ENCODE measurements at places on chromosomes 2 and 18.

DNA sequence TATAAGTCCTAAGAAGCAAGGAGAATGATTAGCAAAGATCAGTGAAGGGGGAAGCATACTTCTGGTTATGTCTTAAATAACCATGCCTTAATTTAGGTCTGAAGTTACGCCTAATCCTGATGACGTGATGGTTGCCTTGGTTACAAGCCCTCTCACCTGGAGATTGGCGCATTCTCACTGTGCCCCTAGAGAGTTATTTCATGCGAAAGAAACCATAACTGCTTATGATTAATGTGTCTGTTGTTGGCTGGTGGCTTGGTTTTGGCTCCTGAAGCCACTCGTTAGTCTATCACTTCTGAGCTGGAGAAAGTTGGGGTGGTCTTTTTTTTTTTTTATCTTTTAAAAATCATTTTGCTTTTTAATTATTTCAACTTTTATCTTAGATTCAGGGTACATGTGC lies 47.0 kb downstream of the TNFRSF11A start:
- peaks cover 66% of the 10 kb centered on the region for H3K4me1 ChIP-seq
- no peak overlapping the region for H3K27ac ChIP-seq
- H3K4me3 ChIP-seq, result no peak overlapping the region

DNA sequence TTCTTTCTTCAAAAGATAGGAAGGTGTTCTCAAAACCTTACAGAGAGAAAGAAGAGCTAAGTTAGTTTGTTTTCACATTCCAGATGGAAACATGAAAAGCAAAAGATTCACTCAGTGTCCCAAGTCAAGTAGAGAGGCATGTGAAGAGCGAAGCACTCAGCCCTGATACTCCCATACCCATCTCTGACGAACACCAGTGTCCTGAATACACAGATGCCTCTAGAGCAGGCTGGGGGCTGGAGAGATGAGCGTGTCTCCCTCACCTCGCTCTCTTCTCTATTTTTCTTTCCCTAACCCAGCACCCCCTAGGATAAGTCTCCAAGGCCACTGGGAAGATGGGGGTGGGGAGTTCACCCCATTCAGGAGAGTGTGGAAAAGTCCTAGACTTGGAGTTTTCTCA lies 227.8 kb downstream of the TMEM163 start:
- no peaks in the 10 kb centered on the region for H3K4me1 ChIP-seq
- peaks cover 7% of the 10 kb centered on the region for H3K27me3 ChIP-seq
- no peak overlapping the region for H3K4me3 ChIP-seq
- no peak overlapping the region for H3K27ac ChIP-seq
- no peaks in the 10 kb centered on the region for H3K36me3 ChIP-seq

DNA sequence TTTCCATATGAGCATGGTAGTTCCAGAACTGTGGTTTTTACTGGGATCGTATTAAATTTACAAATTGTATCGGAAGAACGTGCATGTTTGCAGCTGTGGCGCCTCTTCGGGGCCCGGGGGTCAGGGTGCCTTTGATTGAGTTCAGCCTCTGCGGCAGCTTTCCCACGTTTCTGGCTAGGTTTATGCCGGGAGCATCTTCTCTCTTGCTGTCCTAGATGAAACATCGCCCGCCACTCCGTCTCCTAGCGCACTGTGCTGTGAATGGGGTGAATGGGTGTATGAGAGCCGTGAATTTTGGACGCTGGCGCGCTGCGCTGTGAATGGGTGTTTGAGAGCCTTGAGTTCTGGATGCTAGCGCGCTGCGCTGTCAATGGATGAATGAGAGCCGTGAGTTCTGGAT lies 12.3 kb downstream of the PDCD1 start:
- H3K27ac ChIP-seq, result peak overlapping the region; percentile 90
- H3K27me3 ChIP-seq, result no peaks in the 10 kb centered on the region

DNA sequence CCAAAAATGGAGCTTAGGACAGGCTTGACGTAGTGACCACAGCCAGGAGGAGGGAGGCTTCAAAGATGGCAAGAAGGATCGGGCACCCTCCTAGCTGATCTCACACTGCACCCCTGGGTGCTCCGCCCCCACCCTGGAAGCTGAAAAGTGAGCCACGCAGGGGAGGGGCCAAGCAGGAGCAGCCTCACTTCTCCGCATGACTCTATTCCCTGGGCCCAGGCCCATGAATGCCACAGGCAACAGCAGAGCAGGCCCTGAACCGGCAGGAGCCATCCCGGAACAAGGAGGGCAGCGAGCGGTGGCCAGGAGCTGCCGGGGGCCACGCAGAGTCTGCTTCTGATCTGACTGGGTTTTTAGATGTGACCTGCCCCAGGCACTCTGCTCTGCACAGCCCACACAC lies 30.0 kb downstream of the BIN1 start:
- H3K27me3 ChIP-seq, result no peaks in the 10 kb centered on the region
- no peak overlapping the region for H3K27ac ChIP-seq
- peaks cover 37% of the 10 kb centered on the region for H3K4me1 ChIP-seq
- peaks cover 10% of the 10 kb centered on the region for H3K36me3 ChIP-seq

GRCh38 chr2:135132314-135132713 lies 80.2 kb downstream of the RAB3GAP1 start:
- H3K4me3 ChIP-seq, result no peak overlapping the region
- no peak overlapping the region for H3K27ac ChIP-seq
- H3K27me3 ChIP-seq, result no peaks in the 10 kb centered on the region
- peaks cover 71% of the 10 kb centered on the region for H3K36me3 ChIP-seq
- H3K4me1 ChIP-seq, result peaks cover 6% of the 10 kb centered on the region

DNA sequence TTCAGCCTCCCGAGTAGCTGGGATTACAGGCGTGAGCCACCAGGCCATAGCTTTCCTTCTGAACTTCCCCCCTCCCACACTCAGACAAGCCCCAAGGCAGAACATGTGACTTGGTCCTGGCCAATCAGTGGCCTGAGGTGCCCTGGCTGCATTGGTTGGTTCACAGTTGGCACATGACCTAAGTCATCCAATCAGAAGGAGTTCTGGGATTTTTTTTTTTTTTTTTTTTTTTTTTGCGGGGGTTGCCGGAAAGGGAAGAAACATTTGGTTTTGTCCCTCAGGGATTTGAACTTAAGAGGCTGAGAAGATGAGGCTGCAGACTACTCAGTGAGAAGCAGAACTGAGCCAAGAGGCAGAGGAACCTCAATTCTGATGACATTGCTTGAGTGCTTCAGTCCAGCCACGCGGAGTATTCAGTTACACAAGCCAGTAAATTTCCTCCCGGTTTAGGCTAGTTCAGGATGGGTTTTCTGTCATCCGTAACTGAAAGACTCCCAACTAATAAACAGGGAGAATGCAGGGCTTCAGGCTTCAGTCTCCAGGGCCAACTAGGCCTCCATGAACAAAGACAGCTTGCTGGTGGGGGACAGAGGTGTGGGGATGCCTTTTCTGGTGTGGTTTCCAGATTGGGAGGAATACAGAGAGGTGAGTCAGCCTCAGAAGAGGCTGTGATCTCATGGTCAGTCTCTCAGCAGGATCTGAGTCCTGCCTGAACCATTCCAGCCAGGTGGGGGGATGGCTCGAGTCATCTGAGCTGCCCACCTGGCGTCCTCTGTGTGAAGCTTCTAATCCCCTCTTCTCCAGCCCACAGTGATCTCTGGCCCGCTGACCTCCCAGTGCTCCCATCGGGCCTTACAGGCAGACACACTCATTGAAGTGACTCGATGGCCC lies 9.2 kb downstream of the PTMA start:
- H3K36me3 ChIP-seq, result peaks cover 23% of the 10 kb centered on the region
- no peak for DNase-seq
- no peaks in the 10 kb centered on the region for H3K27me3 ChIP-seq

DNA sequence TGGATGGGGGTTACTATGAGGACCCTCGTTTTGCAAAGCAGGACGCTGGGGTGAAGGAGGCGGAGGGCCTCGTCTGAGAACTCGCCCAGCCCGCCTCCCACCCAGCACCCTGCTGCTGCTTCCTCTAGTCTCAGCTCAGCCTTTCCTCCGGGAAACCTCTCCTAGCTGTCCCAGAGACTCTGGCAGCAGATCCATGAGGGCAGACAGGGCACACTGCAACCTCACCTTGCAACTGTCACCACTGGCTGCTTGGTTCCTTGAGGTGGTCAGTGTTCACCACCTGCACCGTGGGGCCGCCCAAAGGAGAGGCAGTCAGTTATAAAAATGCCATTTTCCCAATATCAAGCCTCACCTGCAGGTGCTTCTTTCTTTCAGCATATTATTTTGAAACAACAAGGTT lies 45.6 kb downstream of the PARD6G start:
- H3K36me3 ChIP-seq, result no peaks in the 10 kb centered on the region
- H3K4me1 ChIP-seq, result peaks cover 25% of the 10 kb centered on the region
- DNase-seq, result no peak
- H3K4me3 ChIP-seq, result no peak overlapping the region
- H3K27ac ChIP-seq, result no peak overlapping the region

DNA sequence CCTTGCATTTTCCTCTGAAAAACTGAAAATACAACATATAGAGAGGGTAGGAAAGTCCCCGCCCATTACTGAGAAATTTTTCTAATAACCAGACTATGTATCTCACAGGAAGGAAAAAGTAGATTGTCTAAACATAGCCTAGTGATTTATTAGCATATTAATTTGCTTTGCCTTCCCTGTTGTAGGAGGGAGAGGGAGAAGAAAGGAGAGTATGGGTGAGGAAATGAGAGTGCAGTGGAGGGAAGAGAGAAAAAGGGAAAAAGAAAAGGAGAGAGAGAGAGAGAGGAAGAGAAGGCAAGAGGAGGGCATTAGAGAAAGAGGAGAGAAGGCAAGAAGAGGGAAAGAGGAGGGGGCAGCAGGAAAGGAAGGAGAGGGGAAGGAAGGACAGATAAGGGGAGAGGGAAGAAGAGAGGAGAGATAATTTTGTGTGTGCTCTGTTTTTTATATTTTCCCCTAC lies 3.6 kb upstream of the KYNU start:
- H3K4me3 ChIP-seq, result no peak overlapping the region
- no peak overlapping the region for H3K27ac ChIP-seq
- DNase-seq, result no peak
- H3K36me3 ChIP-seq, result no peaks in the 10 kb centered on the region
- H3K27me3 ChIP-seq, result no peaks in the 10 kb centered on the region

DNA sequence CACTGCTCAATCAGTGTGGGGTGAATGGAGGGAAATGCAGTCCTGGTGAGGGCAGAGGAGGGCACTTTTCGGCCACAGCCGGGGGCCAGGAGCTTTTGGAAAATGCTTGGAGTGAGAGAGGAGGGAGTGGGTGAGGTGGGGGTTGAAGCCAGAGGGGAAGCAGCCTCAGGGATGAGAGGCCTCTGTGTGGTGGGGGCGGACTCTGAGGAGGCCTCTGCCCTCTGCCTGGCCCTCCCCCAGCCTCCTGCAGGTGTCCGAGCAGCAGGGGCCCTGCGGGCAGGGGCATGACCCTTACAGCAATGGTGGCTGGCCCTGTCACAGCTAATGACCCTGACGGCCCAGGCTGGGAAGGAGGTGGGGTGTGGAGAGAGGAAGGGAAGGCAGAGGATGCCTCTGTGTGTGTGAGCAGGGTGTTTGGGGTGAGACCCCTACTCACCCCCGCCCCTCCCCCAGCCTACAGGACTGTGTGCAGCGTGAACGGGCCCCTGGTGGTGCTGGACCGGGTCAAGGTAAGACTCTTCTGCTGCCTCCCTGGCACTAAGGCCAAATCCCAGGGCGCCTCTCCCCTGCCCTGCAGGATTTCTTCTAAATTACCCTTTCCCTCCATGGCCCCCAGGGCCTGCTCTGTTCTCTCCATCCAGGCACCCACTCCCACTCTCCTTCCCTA lies 7.6 kb downstream of the ATP6V1B1 start:
- no peak overlapping the region for H3K27ac ChIP-seq
- no peak for DNase-seq
- H3K36me3 ChIP-seq, result no peaks in the 10 kb centered on the region
- peaks cover 20% of the 10 kb centered on the region for H3K27me3 ChIP-seq
- H3K4me3 ChIP-seq, result no peak overlapping the region

DNA sequence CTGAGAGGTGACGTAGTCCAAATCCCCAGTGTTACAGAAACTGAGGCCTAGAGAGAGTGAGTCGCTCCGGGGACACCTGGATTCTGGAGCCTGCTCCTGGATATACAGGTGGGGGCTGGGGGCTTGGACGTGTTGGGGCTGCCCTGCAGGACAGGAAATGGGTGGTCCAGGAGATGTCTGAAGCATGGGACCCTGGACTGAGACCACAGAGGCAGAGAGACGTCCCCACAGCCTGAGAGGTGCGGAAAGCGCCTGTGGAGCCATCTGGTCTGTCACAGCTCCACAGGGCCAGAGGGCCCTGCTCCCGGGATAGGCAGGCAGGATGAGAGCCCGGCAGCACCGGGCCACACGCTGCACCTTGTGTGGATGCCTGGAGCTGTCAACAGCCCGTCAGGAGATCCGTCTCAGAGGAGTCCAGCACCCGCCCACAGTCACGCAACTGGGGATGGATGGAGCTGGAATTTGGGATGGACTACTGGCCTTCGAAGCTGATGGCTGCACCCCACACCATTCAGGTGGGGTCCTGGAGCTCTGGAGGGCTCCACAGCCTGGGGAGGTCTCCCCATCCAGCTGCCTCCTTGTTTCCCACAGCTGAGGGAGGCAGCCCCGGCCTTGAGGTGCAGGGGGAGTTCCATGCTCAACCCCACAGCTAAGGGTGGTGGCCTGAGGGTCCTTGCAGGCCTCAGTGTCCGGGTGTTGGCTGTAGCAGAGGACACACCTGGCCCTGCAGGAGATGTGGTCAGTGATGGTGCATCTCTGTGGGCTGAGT lies 303.0 kb downstream of the NDUFA10 start:
- H3K27ac ChIP-seq, result no peak overlapping the region
- no peaks in the 10 kb centered on the region for H3K27me3 ChIP-seq
- DNase-seq, result no peak
- H3K36me3 ChIP-seq, result no peaks in the 10 kb centered on the region
- H3K4me3 ChIP-seq, result no peak overlapping the region

- no peak overlapping the region for H3K4me3 ChIP-seq
- DNase-seq, result no peak
- H3K27ac ChIP-seq, result no peak overlapping the region
- H3K36me3 ChIP-seq, result no peaks in the 10 kb centered on the region
These were observed 48.5 kb downstream of the CDK15 start for GRCh38 chr2:201854841-201855240.

GRCh38 chr18:63306819-63307550 lies 12.6 kb downstream of the BCL2 start:
- peaks cover 64% of the 10 kb centered on the region for H3K36me3 ChIP-seq
- no peak overlapping the region for H3K4me3 ChIP-seq
- H3K27me3 ChIP-seq, result no peaks in the 10 kb centered on the region
- H3K27ac ChIP-seq, result no peak overlapping the region

DNA sequence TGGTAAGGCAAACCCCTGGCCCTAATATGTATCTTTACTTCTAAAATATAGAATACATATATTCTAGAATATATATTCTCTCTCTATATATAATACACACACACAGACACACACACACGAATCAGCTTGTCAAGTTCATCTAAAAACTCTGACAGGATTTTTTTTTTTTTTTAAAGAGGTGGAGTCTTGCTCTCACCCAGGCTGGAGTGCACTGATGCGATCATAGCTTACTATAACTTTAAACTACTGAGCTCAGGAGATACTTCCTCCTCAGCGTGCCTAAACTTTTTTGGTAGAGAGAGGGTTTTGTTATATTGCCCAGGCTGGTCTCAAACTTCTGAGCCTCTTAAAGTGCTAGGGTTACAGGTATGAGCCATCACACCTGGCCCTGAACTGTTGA lies 45.2 kb downstream of the DOK1 start:
- H3K4me1 ChIP-seq, result peaks cover 15% of the 10 kb centered on the region
- H3K36me3 ChIP-seq, result no peaks in the 10 kb centered on the region
- H3K27ac ChIP-seq, result no peak overlapping the region
- H3K27me3 ChIP-seq, result peaks cover 50% of the 10 kb centered on the region

- peaks cover 10% of the 10 kb centered on the region for H3K27me3 ChIP-seq
- H3K27ac ChIP-seq, result no peak overlapping the region
- H3K36me3 ChIP-seq, result no peaks in the 10 kb centered on the region
- no peaks in the 10 kb centered on the region for H3K4me1 ChIP-seq
- no peak for DNase-seq
These were observed 86.3 kb upstream of the KCTD1 start for GRCh38 chr18:26634631-26635030.

GRCh38 chr2:199100326-199101110 lies 357.2 kb downstream of the SATB2 start:
- no peak overlapping the region for H3K4me3 ChIP-seq
- H3K27ac ChIP-seq, result no peak overlapping the region
- no peaks in the 10 kb centered on the region for H3K27me3 ChIP-seq
- no peaks in the 10 kb centered on the region for H3K36me3 ChIP-seq
